ENCODE measurements at places on chromosomes 5 and 9.

DNA sequence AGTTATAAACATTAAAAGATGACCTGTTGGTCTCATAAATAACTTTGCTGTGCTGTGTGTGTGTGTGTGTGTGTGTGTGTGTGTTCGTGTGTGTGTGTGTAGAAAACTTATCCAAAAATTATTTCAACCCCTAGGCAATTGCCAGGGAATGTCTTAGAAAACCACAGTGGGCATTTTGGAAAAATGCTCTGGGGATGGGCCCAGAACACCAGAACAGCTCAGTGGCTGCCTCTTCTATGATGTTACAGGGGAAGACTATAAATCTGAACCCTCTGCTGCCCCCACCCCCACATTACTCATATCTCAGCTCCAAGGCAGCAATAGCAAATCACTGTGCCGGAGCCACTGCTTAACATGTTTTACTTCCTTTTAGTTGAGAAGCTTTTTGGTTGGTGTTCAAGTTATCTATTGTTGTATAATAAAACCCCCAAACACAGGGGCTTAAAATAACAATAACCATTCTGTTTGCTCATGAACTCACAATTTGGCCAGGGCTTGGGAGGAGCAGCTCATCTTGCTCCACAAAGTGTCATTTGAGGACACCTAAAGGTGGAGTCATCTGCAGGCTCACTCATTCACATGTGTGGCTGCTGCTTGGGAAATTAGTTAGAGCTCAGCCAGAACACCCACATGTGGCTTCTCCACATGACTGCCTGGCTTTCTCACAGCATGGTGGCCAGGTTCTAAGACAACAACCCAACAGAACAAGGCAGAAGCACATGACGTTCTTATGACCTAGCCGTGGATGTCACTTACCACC lies 40.4 kb downstream of the ACTBL2 start:
- no peak for DNase-seq

DNA sequence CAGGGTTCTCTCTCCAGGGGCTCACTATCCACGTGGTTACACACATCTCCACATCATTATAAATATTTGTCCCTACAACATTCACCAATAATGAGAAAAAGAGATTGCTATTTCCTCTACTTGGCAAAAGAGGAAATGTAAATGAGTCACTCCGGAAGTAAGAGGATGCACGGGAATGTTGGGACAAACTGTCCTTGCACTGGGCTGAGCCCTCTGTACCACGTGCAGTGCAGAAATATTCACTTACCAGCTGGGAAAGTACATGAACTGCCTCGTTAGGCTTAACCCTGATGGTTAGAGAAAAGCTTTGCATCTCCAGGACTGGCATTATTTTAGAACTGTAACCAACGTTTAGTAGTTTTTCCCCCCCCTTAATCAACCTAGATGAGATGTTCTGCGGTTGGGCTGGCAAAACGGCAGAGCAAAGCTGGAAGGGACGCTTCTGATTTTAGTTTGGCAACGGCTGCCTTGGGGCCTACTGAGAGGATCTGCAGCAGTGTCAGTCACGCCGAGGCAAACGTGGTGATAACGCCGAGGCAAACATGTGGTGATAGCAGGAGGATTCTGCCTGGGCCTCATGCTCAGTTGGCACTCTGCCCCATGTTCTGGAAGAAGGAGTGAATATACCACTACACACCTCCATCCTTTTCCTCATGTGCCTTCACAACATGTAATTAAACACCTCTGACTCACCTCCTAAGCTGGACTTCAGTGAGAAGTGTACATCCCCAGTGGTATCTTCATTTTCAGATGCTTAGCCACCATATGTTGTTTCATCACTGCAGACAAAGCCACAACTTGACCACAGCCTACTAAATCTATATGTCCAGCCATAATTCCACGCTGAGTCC lies 661.4 kb upstream of the KLF4 start:
- no peak for DNase-seq

DNA sequence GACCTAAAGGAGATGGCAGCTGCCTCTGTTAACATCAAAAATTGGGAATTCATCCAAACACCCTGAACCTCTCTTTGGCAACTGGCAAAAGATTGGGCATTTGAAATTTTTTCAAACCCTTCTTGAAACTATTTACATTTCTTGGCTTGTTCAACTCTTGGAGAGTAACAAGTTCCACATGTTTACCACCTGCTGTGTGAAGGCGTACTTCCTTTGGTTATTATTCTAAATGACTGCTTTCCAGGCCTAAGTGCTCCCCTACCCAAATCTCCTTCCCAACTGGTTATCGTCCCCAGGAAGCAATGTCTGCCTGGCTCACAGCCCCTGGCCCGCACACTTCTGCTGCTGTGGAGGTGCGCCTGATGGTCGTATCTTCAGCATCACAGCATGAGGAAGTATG lies 422.7 kb downstream of the DMAC1 start:
- DNase-seq = no peak

DNA sequence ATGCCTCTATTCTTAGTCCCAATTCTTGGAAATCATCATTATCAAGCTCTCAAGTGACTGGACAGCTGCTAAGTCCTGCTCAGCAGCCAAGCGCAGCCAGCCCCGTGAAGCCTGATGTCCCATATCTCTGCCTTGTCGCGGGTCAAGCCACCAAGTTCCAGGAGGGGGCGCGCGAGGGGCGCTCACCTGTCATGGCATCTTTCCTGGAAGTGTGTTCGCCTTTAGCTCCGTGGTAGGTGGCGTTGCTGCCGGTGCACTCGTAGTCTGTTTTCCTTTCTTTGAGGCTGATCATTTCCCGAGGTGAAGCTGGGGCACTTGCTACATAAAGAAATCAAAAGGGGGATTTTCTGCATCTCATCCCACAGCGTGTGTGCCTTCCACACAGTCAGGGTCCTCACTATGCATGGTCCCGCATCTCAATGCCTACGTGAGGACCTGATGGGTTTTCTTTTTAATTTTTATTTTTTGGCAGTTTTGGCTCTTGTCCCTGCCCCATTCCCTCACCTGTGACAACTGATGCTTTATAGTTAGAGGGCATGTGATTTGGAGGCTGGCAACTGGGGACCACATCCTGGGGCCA lies 227.0 kb upstream of the DAP start:
- DNase-seq = peak; percentile 89

DNA sequence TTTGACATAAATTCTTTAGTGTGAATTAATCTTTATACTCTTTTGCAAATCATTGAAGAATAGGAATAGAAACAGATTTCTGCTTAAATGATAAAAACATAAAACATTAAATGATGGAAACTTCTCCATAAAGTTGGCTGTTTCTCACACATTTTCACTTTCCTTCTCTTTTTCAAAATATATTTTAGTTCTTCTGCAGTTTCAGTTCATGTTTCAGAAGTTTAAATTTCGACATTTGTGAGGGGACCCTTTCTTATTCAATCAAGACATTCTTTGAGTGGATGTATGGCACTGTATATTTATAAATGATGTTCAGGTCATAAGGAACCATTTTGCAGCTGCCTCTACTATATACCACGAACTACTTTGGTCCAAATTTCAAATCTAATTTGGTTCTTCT lies 34.6 kb downstream of the TNFAIP8 start:
- no peak for DNase-seq

DNA sequence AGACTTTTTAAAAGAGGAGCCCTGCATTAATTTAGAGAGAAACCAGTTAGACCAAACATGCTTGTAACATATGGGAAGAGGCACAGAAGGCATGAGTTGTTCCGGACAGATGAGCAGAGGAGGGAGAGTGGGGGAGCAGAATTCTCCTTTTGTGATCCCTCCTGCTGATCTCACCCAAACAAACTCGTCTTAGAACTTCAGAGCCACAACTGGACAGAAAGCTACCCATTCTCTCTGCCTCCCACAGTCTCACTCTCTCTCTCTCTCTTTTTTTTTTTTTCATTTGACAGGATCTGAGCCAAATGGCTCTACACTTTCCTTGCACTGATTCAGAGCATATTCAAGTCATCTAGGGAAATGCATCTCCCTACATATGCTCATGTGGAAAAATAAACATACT lies 196.0 kb upstream of the PAPPA start:
- no peak for DNase-seq

DNA sequence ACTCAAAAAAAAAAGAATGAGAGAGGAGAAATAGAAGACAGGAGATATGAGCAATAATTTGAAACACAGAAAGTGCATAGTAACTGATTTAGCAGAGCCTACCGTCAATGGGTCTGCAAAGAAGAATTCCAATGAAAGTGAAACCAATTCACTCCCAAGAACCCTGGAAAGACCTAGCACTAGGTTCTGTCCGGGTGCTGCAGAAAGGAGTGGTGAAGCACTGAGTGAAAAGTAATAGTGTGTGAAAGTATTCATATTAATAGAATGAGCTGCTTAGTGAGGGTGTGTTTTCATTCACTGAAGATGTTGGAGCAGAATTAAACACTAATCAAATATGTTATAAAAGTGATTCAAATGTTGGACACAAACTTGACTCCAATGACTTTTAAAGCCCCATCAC lies 51.3 kb upstream of the SLC30A5 start:
- DNase-seq = no peak

DNA sequence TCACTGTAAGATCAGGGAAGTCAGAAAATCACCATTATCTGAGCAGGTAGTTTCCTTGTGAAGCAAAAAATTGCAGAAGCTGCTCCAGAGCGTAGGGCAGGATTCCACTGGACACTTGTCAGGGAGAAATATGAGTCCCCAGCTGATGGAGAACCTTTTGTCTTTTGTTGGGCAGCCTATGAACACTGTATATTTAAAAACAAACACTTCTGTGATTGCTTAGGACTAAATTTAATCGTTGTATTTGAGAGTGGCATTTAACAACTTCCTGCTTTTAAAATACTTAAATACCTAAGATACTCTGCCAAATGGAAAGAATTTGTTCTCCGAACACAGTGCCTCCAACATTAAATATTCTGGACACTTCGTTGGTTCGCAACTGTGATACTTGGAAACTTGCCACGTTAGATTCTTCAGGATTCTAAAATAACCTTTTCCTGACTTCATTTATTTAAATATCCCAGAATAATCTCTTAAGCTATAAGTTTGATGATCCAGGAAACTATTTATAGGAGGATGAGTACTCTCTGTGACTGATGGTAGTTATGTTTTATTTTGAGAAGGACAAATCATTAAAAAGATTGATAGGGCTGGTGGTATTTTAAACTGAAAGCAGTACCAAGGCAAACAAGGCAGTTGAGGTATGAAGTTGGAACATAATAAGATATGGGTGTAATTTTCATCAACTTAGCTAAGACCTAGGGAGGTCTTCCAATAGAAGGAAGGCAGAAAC lies 2.7 kb upstream of the HSPA4 start:
- DNase-seq = no peak

DNA sequence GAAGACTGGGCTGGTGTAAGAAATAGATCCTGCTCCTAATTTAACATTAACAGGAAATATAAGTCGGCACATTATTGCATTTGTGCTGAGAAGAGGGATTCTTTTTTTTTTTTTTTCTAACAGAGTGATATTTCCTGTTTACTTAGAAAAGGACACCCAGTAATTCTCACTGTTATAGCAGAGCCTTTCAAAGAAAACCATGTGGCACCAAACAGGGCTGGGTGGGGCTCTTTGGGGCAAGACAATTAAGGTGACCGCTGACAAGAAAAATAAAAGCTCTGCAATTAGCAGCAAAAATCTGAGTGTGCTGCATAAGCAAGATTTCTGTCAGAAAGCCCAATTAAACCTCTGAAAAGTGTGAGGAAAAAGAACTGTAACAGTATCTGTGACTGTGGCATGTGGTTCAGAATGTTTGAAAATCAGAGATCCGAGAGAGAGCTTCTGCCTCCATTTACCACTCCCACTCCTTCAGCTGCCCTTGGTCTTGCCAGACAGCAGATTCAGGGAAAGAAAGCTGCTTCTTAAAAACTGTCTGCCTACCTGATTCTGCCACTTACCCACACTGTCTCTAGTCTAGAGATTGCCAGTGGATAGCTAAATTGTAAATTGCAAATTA lies 77.1 kb upstream of the IQGAP2 start:
- no peak for DNase-seq

GRCh38 chr9:87201351-87201751 lies 254.0 kb upstream of the GAS1 start:
- DNase-seq = no peak

GRCh38 chr9:74413876-74414275 lies 83.3 kb upstream of the RORB start:
- DNase-seq = no peak

DNA sequence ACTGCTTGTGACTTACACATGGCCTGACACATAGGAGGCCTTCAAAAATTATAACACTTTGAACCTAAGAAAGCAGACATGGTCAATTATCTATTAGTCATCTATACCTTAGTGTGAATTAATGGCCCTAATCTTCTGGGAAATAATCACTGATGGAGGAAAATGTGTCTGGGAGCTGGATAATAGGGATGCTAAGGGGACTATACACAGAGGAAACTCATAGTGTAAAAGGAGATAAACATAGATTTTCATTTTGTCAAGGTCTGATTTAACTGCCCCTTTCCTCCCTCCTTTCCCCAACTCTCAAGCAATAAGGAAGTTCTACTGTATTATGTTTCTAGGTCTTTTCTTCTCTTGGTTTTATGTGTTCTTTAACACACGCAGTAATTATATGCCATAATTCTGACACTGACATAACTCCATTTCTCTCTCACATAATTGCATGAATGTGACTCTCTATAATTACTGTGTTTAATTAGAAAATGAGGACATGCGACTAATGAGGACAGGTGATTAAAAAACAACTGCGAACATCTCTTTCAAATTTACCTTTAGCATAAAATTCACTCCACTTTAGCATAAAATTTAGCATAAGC lies 18.7 kb upstream of the PRELID2 start:
- no peak for DNase-seq

GRCh38 chr5:23484096-23484495 lies 23.3 kb upstream of the PRDM9 start:
- DNase-seq = no peak

DNA sequence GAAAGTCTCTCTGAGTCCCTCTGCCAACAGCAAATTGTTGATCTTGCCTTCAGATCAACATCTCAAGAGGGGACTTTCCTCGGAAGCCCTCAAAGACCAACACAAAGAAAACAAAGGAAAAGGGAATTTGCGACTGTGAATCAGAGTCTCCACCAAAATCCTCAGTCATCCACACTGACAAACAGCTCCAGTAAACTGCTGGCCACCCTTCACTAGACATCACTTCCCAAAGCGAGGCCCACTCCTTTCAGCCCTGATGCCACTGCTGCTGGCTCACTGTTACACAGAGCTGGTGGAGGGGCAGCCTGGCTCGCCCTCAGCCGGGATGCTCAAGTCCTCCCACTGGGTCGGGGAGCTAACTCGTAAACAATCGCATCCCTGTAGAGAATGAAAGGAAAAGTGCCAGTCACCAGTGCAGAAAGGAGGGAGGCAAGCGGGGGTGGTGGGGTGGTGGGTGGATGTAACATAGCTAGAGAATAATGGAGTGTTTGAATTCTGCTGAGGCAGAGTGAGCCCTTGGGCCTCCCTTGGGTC lies 1.3 kb downstream of the FGF1 start:
- peak; percentile 33 for DNase-seq

DNA sequence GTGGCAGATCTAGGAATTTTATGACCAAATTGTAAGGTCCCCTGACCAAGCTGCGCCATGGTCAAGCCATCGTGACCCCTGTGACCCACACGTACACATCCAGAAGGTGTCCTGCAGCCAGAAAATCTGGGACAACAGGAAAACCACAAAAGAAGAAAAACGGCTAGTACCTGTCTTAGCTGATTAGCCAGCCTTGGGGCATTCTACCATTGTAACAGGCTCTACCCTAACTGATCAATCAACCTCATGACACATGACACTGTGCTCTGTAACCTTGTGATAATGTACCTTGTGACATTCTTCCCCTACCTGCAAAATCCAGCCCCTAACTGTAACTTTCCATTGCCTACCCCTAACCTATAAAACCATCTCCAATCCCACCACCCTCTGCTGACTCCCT lies 43.6 kb downstream of the SPTLC1 start:
- DNase-seq = no peak

All from activated CD8-positive, alpha-beta memory T cell treated with anti-CD3 and anti-CD28 coated beads, Interleukin-2, amount 50 U/mL, for 48 hours (primary cell).